ENCODE measurements at places on chromosomes 13 and 19.
A peak's percentile ranks its signal among the peaks of the same experiment; 100 is the strongest.

- no peak overlapping the region for H3K27ac ChIP-seq
- DNase-seq, result no peak
- no peaks in the 10 kb centered on the region for H3K36me3 ChIP-seq
- no peaks in the 10 kb centered on the region for H3K4me1 ChIP-seq
These were observed 10.1 kb downstream of the C19orf38 start for GRCh38 chr19:10858204-10858828.

DNA sequence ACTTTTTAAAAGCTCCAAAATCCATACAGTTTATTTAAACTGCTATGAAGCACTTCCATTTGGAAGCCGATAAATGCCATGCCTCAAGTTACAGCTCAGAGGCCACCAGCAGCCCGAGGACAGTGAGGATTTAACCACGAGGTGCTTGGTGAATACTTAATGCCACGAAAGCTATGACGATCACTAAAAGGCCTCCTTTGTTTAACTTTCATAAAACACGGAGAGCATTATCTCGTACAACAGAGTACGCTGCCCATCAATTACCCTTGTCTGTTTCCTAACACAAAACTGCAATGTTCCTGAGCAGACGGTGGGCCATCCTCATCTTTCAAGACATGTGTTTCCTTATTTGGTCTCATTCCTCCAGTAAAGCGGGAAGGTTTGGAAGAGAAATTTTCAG lies 58.4 kb downstream of the PEPD start:
- H3K27me3 ChIP-seq, result no peaks in the 10 kb centered on the region
- H3K27ac ChIP-seq, result no peak overlapping the region
- H3K4me3 ChIP-seq, result no peak overlapping the region
- H3K36me3 ChIP-seq, result peaks cover 26% of the 10 kb centered on the region

- no peak overlapping the region for H3K27ac ChIP-seq
- H3K4me3 ChIP-seq, result no peak overlapping the region
- no peak for DNase-seq
- no peaks in the 10 kb centered on the region for H3K4me1 ChIP-seq
These were observed 1856.1 kb downstream of the OLFM4 start for GRCh38 chr13:54884682-54885081.

GRCh38 chr13:46992383-46992952 lies 95.6 kb upstream of the HTR2A start:
- no peak for DNase-seq
- no peaks in the 10 kb centered on the region for H3K27me3 ChIP-seq
- H3K27ac ChIP-seq, result no peak overlapping the region
- H3K4me1 ChIP-seq, result no peaks in the 10 kb centered on the region
- H3K36me3 ChIP-seq, result no peaks in the 10 kb centered on the region

DNA sequence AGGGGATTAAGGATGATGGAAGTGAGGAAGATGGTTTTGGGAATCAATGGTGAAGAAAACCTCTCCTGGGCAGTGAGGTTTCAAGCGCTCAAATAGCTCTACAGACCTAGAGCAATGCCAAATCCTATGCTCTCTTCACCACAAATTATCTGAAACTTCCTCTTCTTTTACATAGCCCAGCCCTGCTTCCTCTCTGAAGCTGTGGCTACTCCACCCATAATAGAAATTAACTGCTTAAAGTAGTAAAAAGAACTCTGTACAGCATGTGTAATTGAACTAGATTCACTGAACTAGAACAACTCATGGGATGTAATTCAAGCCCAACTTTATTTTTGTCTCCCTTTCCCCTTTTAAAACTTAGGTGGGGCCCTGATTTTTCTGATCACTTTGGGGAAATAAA lies 20.4 kb upstream of the IFT88 start:
- peak overlapping the region; percentile 28 for H3K27ac ChIP-seq
- no peak for DNase-seq
- H3K27me3 ChIP-seq, result no peaks in the 10 kb centered on the region
- H3K4me3 ChIP-seq, result no peak overlapping the region
- peaks cover 30% of the 10 kb centered on the region for H3K4me1 ChIP-seq
